ENCODE measurements at places on chromosomes 1 and 21. TPM values are rescaled to one million over a fixed set of nuclear protein-coding genes. Genes with fewer than 3 reads are reported as not detected.

ZNF644 gene
- 98.1 TPM for total RNA-seq

GRCh38 chr21:45482899-45483821 is 59.1 kb downstream of the SLC19A1 start:
- DNase-seq: no peak
- peaks cover 5% of the 10 kb centered on the region for H3K4me1 ChIP-seq
- H3K27me3 ChIP-seq: no peaks in the 10 kb centered on the region
- H3K27ac ChIP-seq: no peak overlapping the region
- H3K4me3 ChIP-seq: no peak overlapping the region
- H3K36me3 ChIP-seq: no peaks in the 10 kb centered on the region

DNA sequence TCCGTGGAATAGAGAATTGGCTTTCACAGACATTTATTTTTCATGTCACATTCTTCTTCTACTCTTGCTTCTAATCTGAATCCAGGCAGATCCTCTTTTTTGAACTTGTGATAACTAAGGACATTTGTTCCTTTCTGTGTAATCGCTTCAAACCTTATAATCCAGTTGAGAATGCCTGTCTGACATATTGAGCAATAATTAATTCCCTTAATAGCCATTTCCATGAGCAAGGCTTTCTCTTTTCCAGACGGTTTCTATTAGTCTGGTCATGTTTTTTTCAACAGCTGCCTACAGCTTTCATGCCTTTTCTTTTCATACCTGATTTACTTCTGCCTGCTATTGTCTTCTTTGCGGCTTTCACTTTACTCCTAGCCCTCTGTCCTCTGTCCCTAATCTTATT is 163.4 kb downstream of the CYYR1 start:
- H3K4me1 ChIP-seq: peaks cover 49% of the 10 kb centered on the region
- H3K27ac ChIP-seq: no peak overlapping the region
- DNase-seq: no peak
- H3K36me3 ChIP-seq: no peaks in the 10 kb centered on the region
- no peak overlapping the region for H3K4me3 ChIP-seq

- no peak overlapping the region for H3K4me3 ChIP-seq
- H3K27me3 ChIP-seq: no peaks in the 10 kb centered on the region
- H3K36me3 ChIP-seq: no peaks in the 10 kb centered on the region
These were observed 34.7 kb upstream of the L1TD1 start for GRCh38 chr1:62159940-62160348.

AMY2A gene
- not detected for total RNA-seq

KLF17 gene
- not detected for total RNA-seq

DNA sequence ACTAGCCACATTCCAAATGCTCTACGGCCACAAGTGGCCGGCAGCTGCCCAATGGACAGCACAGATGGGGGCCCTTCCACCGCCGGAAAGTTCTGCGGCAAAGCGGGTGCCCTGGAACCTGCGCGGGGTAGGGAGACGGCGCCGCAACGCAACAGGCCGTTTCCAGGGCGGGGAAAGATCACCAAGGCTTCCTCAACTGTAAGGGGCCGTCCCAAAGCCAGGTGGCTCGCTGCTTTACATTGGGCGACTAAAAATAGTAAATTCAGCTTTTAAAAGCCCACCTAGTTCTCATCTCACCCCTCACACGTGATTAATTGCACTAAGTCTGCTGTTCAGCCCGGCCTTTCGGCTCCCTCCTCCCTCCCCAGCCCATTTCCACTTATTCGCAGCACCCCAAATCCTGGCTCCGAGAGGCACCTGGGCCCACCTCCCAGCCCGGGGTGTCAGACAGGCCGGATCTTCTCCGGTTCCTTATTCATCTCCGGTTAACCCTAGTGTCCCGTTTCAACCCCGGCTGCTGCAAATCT is 643 bp downstream of the CFAP298 start:
- H3K36me3 ChIP-seq: no peaks in the 10 kb centered on the region
- peak; percentile 57 for DNase-seq
- peak overlapping the region; percentile 77 for H3K4me3 ChIP-seq
- peaks cover 5% of the 10 kb centered on the region for H3K4me1 ChIP-seq
- H3K27ac ChIP-seq: peak overlapping the region; percentile 87

DNA sequence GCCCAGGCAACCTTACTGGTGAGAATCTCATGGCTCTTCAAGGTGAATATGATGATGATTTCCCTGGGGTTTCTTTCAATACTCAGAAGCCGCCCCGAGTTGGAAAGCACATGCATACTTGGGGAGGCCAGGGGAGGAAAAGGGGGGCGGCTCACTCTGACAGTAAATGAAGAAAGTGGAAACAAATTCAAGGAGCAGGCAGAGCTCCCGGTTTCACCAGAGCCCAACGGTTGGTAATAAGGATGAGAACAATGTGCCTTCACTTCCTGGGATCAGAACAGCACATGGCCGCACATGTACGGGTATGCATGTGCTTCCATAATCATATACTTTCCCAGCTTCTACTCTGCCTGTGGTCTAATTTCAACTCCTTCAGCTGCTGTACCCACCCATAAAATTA is 3.8 kb upstream of the ARHGEF2 start:
- no peaks in the 10 kb centered on the region for H3K27me3 ChIP-seq
- H3K4me1 ChIP-seq: peaks cover 33% of the 10 kb centered on the region
- no peak overlapping the region for H3K27ac ChIP-seq
- H3K36me3 ChIP-seq: no peaks in the 10 kb centered on the region

CD1B gene
- total RNA-seq: not detected

DNA sequence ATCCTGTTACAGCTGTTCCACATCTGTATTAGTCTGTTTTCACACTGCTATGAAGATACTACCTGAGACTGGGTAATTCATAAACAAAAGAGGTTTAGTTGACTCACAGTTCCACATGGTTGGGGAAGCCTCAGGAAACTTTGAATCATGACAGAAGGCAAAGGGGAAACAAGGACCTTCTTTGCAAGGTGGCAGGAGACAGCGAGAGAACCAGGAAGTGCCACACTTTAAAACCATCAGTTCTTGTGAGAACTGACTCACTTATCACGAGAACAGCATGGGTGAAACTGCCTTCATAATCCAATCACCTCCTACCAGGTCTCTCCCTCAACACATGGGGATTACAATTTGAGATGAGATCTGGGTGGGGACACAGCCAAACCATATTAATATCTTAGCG is 110.3 kb upstream of the TRABD2B start:
- H3K27me3 ChIP-seq: no peaks in the 10 kb centered on the region
- no peak overlapping the region for H3K4me3 ChIP-seq
- no peak for DNase-seq

DNA sequence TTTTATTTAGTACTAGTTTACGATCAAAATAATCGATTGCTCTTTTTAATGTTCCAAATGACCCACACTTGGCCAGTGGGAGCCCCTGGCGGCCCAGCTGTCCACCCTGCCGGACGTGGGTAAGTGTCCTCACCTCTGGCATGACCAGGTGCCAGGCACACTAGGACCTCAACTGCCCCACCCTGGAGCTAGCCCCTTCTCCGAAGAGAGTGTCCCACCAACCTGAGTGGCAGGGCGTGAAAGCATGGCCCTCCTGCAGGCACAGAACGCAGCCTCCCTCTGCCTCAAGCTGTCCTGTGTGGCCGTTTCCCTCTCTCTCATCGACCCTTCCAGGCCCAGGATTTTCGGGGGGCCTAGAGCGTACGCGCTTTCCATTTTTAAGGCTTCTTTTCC is 32.9 kb upstream of the AGPAT3 start:
- no peaks in the 10 kb centered on the region for H3K27me3 ChIP-seq
- H3K27ac ChIP-seq: no peak overlapping the region
- no peak overlapping the region for H3K4me3 ChIP-seq

DNA sequence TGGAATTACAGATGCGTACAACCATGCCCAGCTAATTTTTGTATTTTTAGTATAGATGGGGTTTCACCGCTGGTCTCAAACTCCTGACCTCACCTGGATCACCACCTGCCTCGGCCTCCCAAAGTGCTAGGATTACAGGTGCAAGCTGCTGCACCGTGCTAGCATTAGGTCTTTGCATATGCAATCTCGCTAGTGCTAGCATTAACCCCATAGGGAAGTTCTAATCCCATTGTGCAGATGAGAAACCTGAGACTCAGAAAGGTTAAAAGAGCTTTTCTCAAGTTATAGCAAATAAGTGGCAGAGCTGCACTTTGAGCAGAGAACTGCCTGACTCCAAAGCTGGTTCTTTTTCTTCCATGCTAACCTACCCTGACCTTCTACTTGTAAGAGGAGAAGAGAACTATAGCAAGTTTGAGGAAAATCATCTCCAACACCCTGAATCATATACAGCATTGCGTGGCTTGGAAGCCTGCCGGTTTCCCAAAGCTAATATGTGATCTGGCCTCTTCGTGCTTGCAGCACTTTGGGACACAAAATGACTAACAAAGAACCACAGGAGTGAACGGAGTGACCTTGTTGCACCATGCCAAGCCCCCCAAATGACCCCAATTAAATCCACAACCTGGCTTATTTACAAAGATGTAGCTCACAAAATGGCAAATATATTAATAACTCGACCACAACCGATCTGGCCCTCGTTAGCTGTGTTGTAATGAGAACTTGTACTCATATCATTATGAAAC is 185.1 kb downstream of the TM2D1 start:
- peaks cover 6% of the 10 kb centered on the region for H3K4me1 ChIP-seq
- DNase-seq: peak; percentile 2
- no peaks in the 10 kb centered on the region for H3K27me3 ChIP-seq
- H3K4me3 ChIP-seq: no peak overlapping the region

DNA sequence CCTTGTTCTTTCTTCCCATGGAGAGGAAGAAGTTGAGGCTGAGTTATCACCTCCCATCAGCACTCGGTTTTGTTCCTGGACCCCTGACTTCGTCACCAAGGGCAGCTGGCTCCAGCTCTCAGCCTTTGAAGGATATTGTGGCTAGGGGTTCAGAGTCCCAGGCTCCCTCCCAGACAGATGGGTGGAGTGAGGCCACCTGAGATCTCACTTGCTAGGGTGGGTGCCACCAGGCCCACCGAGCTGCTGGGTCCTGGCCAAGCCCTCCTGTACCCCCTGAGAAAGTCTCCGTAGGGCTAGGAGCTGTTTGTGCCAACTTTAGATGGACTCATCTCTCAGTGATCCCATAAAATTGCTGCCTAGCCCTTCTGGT is 6.9 kb downstream of the MX2 start:
- H3K4me3 ChIP-seq: no peak overlapping the region
- peaks cover 4% of the 10 kb centered on the region for H3K4me1 ChIP-seq
- no peaks in the 10 kb centered on the region for H3K36me3 ChIP-seq
- no peak for DNase-seq

DNA sequence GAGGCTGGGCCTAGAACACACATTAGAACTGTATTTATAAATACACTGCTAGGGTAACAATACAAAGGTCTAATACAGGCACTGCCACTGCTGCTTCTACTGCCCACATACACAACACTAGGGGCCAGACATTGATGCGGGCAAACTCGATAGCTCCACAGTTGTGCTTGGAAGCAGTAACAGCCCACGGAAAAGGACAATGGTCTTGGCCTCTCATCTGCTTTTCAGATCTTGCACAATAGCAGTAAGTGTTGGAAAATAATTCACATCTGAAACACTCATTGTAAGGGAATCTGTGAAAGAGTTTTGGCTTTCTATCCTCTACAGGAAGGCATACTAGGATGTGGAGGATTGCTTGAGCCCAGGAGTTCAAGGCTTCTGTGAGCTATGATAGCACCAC is 6.9 kb upstream of the SPOCD1 start:
- H3K4me3 ChIP-seq: no peak overlapping the region
- H3K27ac ChIP-seq: no peak overlapping the region
- no peaks in the 10 kb centered on the region for H3K36me3 ChIP-seq
- no peak for DNase-seq
- no peaks in the 10 kb centered on the region for H3K4me1 ChIP-seq
- H3K27me3 ChIP-seq: no peaks in the 10 kb centered on the region

GRCh38 chr1:219109424-219110018 is 64.2 kb upstream of the LYPLAL1 start:
- H3K4me3 ChIP-seq: no peak overlapping the region
- no peaks in the 10 kb centered on the region for H3K36me3 ChIP-seq
- H3K27ac ChIP-seq: no peak overlapping the region
- DNase-seq: no peak
- no peaks in the 10 kb centered on the region for H3K4me1 ChIP-seq

DNA sequence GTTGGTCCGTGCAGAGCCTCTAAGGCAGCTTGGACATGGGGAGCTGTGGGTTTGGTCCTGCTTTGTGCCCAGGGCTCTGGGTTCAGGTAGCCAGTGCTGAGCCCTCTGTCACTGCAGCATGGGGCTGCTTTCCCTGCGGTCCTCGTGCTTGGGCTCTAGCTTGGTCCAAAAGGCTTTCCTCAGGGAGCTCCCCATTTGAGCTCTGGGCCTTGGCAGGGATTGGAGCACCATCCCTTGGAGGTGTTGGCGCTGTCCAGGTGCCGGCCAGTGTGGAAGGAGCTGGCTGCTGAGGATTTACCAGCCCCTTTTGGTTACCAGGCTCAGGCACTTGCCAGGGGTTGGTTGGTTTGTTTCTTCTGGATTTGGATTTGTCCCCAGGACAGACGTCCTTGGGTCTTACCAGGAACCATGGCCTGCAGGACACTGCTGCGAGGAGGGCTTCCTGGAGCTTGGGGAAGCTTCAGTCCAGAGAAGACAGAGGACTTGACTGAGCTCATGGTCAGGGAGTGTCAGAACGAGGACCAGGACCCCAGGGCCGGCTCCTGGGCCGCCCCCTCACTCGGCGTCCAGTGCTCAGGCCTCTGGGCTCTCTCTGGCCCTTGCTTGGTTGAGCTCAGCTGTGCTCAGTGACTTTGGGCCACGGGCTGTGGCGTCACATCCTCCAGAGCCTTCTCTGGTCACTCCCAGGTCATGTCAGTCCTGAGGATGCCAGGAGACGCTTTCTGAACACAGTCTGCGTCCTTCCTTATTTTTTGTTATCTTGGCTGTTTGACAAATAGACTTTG is 224.7 kb downstream of the CAMTA1 start:
- no peak for DNase-seq
- H3K4me3 ChIP-seq: no peak overlapping the region
- no peak overlapping the region for H3K27ac ChIP-seq

- no peak overlapping the region for H3K4me3 ChIP-seq
- no peak overlapping the region for H3K27ac ChIP-seq
- no peaks in the 10 kb centered on the region for H3K36me3 ChIP-seq
These were observed 125.5 kb upstream of the ERRFI1 start for GRCh38 chr1:8151647-8152046.

GRCh38 chr1:156999596-157000320 is 45.8 kb downstream of the ARHGEF11 start:
- no peaks in the 10 kb centered on the region for H3K36me3 ChIP-seq
- peaks cover 7% of the 10 kb centered on the region for H3K4me1 ChIP-seq
- no peak for DNase-seq
- H3K27me3 ChIP-seq: no peaks in the 10 kb centered on the region

SHISAL2A gene
- 0.11 TPM for total RNA-seq

SPATA21 gene
- total RNA-seq: not detected

- H3K4me1 ChIP-seq: peaks cover 4% of the 10 kb centered on the region
- H3K4me3 ChIP-seq: no peak overlapping the region
- no peak overlapping the region for H3K27ac ChIP-seq
- no peaks in the 10 kb centered on the region for H3K27me3 ChIP-seq
- no peak for DNase-seq
These were observed 119.2 kb downstream of the GALNT2 start for GRCh38 chr1:230186003-230186863.

- no peak overlapping the region for H3K4me3 ChIP-seq
- DNase-seq: no peak
- H3K27me3 ChIP-seq: no peaks in the 10 kb centered on the region
- H3K4me1 ChIP-seq: peaks cover 10% of the 10 kb centered on the region
These were observed 33.8 kb upstream of the SLC45A1 start for GRCh38 chr1:8284127-8284526.

All from neural progenitor cell (in vitro differentiated cells).